ENCODE measurements at places on chromosomes 1 and 21.

- DNase-seq, result no peak
These were observed 3.1 kb upstream of the SIM2 start for GRCh38 chr21:36695671-36696389.

- no peak for DNase-seq
These were observed 531.9 kb downstream of the PTPRC start for GRCh38 chr1:199170711-199171110.

- DNase-seq, result no peak
These were observed 4.7 kb downstream of the ACAP3 start for GRCh38 chr1:1302951-1303509.

GRCh38 chr1:914891-915280, 8.8 kb upstream of the SAMD11 start:
- no peak for DNase-seq

GRCh38 chr1:241459186-241459802, 60.3 kb downstream of the FH start:
- no peak for DNase-seq

GRCh38 chr21:45026826-45027225, 47.6 kb upstream of the ADARB1 start:
- no peak for DNase-seq

DNA sequence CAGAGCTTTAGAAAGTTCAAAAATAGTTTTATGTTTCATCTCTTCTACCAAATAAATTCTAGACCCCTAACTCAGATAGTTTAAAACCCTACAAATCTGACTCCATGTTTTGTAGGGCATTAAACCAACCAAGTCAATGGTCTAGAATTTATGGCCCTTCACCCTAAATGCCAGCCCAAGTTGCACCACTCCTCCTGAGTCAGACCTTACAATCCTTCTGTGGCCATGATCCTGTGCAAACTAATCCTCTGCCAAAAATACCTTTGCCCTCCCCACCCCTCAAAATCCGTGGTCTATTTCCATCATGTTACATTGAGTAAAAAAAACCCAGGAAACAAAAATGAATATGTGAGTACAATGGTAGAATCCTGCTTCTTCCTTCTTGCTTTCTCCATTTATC, 179.3 kb downstream of the NR5A2 start:
- DNase-seq, result no peak

GRCh38 chr1:56578963-56579875, at the start of gene PLPP3:
Gene PLPP3, minus strand, starts transcription at chr1:56579563. Its CDS starts 547 bp downstream, at chr1:56579016.
- DNase-seq, result no peak

DNA sequence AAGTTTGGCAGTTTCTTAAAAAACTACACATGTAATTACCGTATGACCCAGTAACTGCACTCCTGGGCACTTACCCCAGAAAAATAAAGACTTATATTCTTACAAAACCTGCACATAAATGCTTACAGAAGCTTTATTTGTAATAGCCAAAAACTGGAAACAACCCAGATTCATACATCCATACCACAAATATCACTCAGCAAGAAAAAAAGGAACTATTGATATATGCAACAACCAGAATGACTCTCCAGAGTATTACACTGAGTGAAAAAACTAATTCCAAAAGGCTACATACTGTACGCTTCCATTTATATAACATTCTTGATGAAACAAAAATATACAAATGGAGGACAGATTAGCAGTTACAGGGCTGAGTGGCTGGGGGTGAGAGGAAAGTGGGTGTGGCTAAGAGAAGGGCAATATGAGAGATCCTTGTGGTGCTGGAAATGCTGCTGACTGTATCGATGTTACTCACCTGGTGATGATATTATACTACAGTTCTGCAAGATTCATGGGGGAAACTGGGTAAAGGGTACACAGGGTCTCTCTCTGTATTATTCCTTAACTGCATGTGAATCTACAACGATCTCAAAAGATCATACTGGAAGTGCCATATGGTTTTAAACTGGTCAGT, 96.0 kb upstream of the GNG4 start:
- DNase-seq, result no peak

DNA sequence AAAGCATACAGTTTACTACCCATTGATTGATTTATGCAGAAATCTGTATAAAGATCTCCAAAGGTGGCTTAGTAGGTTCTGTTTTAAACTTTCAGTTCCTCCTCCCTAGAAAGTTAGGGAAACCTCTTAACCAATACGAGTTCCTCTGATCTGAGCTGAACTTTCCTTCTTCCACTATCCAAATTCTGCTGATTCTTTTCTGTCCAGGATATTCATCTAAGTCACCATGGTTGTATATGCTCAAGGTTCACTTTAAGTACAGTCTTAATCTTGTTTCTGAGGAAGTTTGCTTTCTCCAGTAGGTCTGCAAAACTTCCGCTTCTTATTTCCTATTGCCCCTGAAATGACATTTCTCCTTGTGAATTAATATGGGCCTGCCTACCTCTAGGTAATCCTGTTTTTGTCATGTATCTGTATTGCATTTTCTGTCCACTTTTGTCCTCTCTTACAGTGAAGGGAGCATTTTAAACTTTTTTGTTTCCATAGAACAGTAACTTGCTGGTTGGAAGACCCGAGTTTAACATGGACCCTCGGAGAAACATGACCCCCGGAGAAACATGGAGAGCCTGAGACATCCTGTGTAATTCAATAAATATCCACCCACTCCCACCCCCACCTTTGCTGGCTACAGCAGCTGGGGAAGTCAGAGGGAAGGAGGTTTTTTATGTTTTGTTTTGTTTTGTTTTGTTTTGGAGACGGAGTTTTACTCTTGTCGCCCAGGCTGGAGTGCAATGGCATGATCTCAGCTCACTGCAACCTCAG, 16.7 kb upstream of the TUT4 start:
- no peak for DNase-seq

DNA sequence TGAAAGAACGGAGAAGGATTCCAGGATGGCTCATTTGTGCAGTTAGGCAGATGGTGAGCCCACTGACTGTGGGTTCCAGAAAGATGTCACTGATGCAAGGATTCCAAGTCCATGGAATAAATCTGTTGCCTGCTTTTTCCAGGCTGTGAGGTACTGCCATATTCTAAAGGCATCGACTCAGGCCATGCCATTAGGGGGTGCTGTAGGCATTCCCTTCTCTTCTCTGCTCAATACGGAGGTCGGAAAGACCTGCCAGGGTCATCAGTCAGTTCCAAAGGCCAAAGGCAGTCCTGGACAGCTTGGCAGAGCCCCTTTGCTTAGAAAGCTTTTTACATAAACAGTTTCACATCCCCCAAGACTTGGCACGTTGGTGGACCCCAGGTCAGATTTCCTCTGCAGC, 31.7 kb upstream of the TMEM125 start:
- no peak for DNase-seq

DNA sequence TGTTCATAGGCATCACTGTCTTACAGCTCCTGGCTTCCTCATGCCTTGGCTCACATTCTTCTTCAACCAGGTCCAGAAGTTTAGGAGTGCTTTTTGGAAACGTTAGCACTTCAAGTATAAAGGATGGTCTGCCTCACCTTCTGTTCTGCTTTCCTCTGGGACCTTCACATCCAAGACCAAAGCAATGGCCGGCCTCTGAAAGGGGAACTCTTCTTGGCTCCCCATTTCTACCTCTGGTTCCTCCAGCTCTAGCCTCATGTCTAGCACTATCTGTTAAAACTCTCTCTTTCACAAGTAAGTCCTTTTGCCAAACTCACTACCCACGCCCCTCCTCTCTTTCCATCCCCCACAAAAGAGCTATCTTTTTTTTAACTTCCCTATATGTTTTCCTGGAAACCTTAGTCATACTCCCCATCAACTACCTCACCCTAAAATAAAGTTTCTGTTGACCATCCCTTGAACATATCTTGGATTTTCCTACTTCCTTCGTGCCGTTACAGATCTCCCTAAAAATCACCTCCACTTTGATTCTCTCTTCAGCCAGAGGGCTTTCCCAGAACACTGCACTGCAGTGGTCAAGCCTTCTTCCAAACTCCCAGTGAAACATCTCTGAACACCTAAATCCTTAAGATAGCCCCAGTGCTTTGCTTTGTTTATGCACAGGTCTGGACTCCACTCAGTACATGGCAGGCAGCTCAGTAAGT, 7.9 kb downstream of the SORT1 start:
- no peak for DNase-seq

GRCh38 chr1:157163273-157164127, 25.3 kb upstream of the ETV3 start:
- peak; percentile 73 for DNase-seq

DNA sequence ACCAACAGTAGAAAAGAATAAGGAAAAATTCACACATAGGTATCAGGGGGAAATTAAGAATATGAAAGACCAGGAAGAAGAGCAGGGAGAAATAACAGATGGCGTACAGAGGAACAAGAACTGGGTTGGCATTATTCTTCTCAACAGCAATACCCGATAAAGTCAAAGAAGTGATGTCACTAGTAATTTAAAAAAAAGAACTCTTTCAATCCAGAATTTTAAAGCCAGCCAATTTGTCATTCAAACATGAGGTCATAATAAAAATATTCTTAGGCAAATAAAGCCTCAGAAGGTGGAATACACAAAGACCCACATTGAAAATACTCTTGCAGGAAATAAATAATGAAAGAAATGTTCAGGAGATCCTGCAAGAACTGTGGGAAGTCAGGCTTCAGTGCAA, 8.8 kb downstream of the NCMAP start:
- no peak for DNase-seq

GRCh38 chr1:181906631-181907030, 154.9 kb downstream of the ZNF648 start:
- DNase-seq, result no peak
